ENCODE measurements at places on chromosomes 6 and 20.
A peak's percentile ranks its signal among the peaks of the same experiment; 100 is the strongest.

- DNase-seq = no peak
These were observed 20.7 kb downstream of the CST9L start for GRCh38 chr20:23547613-23548012.

- DNase-seq = no peak
These were observed 22.8 kb downstream of the CST5 start for GRCh38 chr20:23856736-23857135.

- no peak for DNase-seq
These were observed 111.7 kb downstream of the SULF2 start for GRCh38 chr20:47673671-47673955.

DNA sequence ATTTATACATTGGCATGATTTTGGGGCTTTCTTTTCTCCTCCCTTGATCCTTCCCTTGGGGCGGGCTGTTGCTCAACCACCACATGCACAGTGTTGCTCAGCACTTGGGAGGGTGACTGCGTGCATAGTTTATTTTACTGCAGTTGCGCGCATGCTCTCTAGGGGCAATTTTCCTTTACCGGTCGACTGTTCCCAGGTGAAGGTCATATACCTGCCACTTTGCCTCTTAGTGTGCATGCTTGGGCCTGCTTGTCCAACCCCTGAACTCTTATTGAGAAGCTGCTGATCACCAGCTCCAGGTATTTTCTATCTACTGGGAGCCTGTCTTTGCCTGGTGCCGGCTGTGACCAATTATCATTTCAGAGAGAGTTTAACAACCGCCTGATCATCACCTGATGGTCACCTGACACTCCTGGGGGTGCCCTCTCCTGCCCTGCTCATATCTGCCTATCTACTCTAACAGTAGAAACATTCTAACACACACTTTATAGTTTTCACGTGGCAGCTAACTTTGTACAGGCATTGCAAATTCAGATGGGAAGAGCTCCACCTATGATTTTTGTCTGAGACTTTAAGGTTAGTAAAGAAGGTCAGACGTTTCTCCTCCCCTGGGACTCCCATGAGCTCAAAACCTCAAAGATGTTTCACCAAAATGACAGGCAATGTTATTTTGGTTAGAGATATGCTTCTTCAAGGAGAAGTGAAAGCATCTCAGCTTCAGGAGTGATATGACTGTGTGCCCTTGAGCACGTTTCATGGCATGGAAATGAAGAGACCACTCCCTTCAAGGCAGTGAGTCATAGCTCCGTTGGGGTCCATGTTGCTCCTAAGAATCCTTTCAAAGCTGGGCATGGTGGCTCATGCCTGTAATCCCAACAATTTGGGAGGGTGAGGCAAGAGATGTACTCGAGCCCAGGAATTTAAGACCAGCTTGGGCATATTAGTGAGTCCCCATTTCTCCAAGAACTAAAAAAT, 227.5 kb upstream of the MYLIP start:
- DNase-seq = no peak

DNA sequence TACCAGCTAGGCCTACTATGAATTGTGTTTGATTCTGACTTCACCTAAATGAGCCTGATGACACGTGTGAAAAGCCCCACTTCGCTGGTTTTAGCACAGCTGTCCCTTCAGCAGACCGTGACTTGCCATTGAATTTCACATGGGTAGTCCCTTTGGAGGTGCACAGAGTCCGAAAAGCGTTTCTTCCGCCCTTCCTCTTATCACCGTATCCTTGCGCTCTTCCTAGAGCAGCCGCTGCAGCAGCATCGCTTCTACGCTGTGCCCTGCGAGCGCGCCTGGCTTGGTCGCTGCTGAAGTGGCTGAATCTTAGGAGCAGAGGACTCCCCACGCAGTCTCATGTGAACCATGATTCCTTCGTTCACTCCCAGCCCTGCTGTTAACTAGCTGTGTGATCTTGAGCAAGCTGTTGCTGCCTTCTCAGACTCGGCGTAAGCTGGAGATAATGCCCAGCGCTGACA, 127.0 kb downstream of the PACRG start:
- peak; percentile 99 for DNase-seq

- no peak for DNase-seq
These were observed 175.1 kb downstream of the THBS2 start for GRCh38 chr6:169078399-169079145.

- DNase-seq = no peak
These were observed 79.8 kb upstream of the EEF1E1 start for GRCh38 chr6:8181951-8182845.

GRCh38 chr6:33771146-33772081, 17.5 kb downstream of the LEMD2 start:
- DNase-seq = peak; percentile 94

- no peak for DNase-seq
These were observed 14.9 kb downstream of the ATXN1 start for GRCh38 chr6:16746401-16746800.

GRCh38 chr20:64188682-64189529, 24.7 kb downstream of the MYT1 start:
- peak; percentile 93 for DNase-seq

DNA sequence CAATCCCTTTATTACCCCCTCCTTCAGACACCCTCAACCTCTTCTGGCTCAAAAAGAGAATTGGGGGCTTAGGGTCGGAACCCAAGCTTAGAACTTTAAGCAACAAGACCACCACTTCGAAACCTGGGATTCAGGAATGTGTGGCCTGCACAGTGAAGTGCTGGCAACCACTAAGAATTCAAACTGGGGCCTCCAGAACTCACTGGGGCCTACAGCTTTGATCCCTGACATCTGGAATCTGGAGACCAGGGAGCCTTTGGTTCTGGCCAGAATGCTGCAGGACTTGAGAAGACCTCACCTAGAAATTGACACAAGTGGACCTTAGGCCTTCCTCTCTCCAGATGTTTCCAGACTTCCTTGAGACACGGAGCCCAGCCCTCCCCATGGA, 2.2 kb downstream of the TNF start:
- DNase-seq = no peak

DNA sequence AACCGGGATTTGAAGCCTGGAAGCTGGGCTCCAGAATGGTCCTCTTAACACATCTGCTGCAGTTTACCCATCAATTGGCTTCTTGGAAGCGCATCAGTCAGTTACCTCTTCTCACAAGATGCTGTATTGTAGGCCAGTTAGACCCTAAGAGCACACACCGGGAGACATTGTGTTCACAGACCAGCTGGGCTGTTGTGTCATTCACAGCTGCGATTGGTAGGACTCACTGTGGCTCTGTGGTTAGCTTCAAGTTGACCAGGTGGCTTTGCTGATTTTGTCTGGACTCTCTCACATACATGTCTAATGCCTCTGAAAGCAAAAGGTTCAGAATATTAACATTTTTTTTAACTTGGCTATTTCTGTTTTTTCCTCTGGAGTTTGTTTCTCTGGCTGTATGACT, 64.8 kb downstream of the SNX9 start:
- no peak for DNase-seq

GRCh38 chr6:104306211-104306610, 553.5 kb downstream of the HACE1 start:
- DNase-seq = no peak

DNA sequence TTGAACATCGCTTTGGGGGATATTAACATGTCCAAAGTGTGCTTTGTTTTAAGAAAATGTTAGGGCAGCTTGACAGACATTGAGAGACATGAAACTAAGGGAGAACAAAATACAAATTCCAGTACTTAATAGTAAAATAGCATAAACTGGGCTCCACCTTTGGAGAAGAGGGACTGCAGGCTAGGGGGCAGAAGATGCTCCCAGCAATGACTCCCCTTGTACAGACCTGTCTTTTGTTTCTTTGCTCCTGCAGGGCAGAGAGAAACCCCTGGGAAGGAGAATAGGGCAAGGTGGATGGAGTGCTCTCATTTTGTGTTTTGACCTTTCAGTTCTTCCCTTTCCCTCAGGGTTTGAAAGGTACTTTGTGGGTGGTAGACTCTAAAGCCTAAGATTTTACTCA, 115.6 kb upstream of the PLCB4 start:
- no peak for DNase-seq

DNA sequence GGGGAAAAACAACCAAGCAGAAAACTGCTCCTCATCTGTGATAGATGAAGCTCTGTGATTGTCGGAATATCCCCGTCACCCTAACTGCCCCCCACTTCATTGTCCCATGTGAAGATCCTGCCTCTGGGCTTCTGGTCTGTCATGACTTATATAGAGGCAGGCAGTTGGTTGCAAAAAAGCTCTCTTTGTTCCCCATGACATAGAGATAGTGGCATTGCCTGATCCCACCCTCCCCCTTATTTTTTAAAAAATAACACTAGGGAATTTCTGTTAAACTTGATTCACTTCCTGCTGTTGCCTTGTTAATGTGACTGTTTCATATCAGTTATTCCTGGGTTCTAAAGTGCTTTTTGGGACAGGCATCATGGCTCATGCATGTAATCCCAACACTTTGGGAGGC, 203.1 kb downstream of the JARID2 start:
- no peak for DNase-seq

- DNase-seq = no peak
These were observed 50.9 kb upstream of the DUSP22 start for GRCh38 chr6:241336-241865.

- DNase-seq = no peak
These were observed 25.4 kb upstream of the NOP56 start for GRCh38 chr20:2626853-2627541.

DNA sequence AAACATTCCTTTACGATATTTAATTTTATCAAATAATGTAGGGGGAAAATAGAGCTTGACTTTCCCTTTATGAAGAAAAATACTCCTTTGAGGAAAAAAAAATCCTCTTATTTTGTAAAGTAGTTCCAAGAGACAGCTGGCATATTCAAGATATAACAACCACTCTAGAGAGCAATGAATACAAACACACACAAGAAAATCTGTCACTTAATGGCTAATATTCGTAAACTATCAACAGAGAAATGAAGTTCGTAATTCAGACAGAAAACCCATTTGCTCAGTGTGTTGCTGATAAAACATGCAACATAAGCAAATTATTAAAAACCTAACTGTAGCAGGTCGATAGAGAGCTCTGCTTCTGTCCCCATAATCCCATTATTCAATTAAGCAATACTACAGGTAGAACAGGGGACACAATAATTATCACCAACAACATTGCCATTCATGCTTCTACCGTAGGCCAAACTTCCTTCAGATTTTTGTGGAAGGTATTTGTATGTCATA, 714.4 kb upstream of the MARCKS start:
- DNase-seq = peak; percentile 52

- peak; percentile 83 for DNase-seq
These were observed 9.4 kb upstream of the ARMC12 start for GRCh38 chr6:35727231-35727934.

DNA sequence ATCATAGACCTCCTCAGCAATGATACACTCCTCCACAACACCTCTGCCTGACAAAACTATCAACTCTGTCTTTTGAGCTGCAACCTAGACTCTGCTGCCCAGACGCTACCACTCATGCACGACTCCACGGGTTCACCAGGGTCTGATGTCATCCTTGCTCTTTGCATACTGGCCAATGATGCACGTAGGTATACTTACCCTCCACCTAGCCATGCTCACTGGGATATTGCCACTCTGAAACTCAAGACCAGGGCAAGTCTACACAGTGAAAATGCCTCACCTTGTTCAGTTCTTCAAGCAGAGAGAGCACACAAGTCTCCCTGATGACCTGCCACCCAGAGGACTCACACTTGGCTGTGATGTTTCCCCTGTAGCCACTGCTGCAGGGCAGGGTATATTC, 27.7 kb downstream of the ADGRF1 start:
- DNase-seq = no peak

DNA sequence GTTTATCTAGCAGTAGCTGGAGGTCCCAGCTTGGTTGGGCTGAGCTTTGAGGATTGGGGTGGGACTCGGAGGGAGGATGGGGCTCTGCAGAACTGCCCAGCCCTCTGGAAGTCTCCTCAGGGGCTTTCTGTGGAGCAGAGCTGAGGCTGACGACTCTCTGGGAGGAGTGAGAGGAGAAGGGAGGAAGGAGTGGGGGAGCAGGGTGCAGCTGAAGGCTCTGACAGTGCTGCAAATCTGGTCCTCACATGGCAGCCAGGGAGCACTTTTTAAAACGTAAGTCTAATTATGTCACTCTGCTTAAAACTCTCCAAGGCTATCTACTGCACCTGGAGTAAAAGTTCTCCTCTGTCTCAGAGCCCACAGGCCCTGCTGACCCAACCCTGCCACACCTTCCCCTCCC, 32.4 kb downstream of the GRM4 start:
- DNase-seq = no peak

DNA sequence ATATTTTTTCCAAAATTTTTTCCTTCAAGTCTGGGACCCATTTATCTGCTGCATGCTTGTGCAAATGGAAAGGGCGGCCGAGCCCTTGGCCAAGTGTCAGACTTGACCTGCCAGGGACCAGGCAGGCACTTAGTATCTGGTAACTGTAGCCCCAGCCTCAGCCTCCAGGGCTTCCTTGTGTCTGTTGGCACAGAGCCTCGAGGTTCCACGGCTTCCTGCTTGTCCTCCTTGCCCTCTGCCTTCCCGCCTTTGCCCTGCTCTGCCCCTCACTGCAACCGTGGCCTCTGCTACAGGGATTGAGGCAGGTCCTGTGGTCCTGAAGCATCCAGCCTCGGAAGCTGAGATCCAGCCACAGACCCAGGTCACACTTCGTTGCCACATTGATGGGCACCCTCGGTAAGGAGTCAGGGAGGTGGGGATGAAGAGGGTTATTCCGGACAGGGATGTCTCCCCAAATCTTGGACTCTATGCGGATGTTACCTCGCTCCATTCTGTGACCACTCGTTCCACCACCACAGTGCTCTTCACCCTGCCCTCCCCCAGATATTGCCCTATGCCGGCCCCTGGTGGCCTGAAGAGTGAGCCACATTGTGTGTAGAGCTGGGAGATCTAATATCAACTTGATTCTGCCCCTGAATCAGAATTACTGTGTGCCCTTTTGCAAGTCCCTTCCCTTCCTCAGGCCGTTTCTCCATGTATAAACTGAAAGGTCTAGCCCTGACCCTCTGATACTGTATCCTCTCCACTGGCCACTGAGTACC, 41.5 kb upstream of the SRF start:
- peak; percentile 46 for DNase-seq

GRCh38 chr6:11755725-11756124, 22.9 kb downstream of the ADTRP start:
- DNase-seq = no peak

DNA sequence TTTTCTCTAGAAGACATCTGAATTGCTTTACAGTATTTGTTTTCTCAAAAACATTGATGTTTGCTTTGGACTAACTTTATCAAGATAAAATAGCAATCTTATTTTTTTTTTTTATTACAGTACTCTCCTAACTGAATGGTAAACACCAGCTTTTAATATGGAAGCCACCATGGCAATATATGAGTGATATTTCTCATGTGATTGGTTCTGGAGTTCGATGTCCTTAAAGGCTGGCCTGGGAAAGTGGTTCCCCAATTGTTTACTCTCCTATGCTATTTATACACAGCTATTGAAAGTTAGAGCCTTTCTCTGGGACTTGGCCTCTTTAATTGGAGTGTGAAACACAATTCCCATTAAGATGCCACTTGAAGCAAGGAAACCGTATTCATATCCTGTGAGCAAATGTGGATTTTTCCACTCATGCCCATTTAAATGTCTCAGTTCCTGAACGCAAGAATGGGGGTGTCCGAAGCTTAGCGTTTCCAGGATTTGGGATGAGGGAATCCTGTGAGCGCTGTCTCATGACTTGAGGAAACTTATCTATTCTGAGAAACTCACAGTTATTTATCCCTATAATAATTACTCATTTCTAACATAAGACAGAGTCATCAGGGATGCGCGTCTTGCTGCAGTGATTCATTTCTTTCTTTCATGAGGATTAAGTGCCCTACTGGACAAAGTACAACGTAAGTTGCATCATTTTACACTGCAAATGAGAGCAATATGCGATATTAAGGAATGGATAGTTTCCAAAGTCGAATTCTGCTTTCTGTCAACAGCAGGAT, 143.3 kb upstream of the PREP start:
- DNase-seq = no peak

GRCh38 chr20:33653900-33654596, 8.1 kb upstream of the C20orf144 start:
- DNase-seq = no peak

All from NCI-H82 (cell line).